ENCODE measurements at places on chromosomes 2 and 18.

DNA sequence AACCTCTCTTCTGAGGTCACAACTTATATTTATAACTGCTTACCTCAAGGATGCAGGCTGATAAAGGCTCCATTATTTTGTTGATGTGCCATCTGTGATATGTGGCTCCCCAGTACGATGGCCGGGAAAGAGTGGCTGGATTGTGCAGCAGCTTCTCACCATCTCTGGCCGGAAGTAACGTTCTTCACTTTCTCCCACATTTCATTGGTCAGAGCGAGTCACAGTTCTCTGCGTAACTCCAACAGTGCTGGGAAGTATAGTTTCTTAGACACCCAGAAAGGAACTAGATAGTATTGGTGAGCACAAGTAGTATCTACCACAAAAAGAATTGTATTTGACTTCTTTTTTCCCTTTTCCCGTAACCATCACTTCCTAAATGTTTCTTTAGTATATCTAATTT, 28.7 kb downstream of the ZSWIM2 start:
- no peak for DNase-seq

DNA sequence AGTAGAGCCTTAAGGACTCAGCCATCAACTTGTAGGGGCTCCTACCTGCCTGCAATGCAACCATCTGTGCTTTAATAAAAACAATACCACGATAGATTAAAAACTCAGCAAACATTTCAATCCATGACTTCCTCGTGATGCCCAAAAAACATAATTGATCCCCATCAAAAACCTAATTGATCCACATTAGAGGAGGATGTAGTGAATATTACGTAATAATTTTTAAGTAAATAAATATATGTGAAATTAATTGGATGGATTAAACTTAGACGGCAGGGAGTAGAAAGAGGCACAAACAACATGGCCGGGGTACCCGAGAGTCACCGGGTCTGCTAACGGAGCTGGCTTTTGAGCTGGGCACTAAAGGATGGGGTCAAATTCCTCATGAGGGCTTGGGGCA, 87.3 kb downstream of the ARL4C start:
- DNase-seq = no peak

GRCh38 chr2:45436456-45436855, 174.6 kb downstream of the SRBD1 start:
- no peak for DNase-seq

DNA sequence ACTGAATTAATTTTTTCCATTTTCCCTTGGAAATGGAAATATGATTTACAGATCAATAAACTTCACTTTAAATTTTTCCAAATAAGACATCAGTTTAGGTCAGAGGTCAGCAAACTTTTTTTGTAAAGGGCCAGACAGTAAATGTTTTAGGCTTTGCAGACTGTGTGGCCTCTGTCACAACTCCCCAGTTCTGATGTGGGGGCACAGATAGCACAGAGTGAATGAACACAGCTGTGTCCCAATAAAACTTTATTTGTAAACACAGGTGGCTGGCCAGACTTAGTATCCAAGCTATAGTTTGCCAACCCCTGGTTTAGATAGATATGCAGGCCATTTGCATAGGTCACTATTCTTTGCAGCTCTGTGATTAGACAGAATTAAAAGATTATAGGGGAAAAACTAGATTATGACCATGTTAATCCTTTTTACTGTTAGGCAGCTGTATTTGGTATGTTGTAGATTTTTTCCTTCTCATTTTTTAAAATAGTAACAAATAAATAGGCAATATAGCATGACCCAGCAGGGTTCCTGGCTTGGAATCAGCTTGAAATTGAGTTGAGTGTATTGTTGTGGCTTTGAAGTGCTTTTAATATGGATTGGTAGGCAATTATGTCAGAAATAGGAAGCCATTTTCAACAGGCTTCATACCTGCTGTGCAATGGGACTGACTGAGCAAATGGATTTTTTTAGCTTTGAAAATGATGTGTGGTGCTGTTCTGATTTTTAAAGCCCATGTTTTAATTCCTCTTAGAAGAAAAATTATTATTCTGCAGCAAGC, 59.7 kb downstream of the WDSUB1 start:
- DNase-seq = no peak

GRCh38 chr2:24402242-24403097, 42.1 kb upstream of the ITSN2 start:
- no peak for DNase-seq

GRCh38 chr18:79874553-79875530, 76.6 kb downstream of the SLC66A2 start:
- peak; percentile 58 for DNase-seq

- no peak for DNase-seq
Observed at GRCh38 chr2:41314511-41315070, 733.2 kb upstream of the PKDCC start.

GRCh38 chr2:228048838-228049490, 132.5 kb downstream of the SPHKAP start:
- no peak for DNase-seq

DNA sequence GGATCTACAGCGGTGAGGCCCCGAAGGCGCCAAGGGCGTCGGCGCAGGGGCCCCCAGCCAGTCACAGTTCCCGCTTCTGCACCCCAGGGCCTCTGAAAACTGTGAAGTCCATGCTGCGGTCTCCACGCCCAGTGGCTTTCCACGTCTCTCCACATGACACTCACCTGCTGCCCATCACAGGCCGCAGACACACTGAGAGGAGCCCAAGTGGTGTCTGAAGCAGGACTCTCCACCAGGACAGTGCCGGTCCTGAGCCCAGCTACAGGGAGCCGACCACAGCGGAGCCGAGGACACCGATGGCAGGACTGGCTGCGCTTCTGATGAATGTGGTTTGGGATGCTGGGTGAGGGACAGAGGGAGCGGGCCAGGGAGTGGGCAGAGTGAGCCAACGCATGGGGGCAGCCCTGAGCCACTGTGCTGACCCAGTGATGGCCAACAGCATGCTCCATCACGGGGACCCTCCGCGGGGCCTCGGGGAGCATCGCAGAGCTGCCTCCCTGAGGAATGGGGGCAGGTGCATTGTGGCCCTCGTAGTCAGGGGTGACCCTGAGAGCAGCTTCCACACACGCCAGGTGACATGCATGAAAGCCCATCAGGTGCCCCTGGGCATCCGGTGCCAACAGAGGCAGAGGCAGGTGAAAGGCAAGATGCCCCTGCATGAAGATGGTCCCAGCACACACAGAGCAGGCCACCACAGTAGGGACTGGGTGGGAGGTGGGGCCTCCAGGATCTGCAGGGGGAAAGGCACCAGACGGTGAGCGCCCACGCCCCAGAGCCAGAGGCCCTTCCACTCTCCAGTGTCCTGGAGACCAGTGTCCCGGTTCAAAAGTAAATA, 116.6 kb downstream of the HDAC4 start:
- no peak for DNase-seq

Measured in coronary artery (tissue), 2 donors.